ENCODE measurements at places on chromosomes 16 and 17.

DNA sequence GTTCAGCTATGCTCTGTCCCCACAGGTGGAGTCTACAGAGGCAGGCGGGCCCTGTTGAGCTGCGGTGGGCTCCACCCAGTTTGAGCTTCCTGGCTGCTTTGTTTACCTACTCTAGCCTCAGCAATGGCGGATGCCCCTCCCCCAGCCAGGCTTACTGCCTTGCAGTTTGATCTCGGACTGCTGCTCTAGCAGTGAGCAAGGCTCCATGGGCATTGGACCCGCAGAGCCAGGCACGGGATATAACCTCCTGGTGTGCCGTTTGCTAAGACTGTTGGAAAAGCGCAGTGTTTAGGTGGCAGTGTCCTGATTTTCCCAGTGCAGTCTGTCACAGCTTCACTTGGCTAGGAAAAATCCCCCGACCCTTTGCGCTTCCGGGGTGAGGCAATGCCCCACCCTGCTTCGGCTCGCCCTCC lies 89.1 kb downstream of the BCAS3 start:
- DNase-seq, result no peak

- DNase-seq, result no peak
These were observed 6.8 kb upstream of the TMEM100 start for GRCh38 chr17:55729484-55729883.

- no peak for DNase-seq
These were observed 968 bp downstream of the RIPOR1 start for GRCh38 chr16:67529582-67530012.

- no peak for DNase-seq
These were observed 47.3 kb upstream of the IL34 start for GRCh38 chr16:70598937-70599503.

GRCh38 chr16:57867000-57867561 lies 64.8 kb upstream of the KIFC3 start:
- no peak for DNase-seq

- DNase-seq, result no peak
These were observed 268.0 kb upstream of the IRX3 start for GRCh38 chr16:54554581-54554980.

GRCh38 chr16:86886651-86887050 lies 308.3 kb downstream of the FOXL1 start:
- DNase-seq, result no peak

DNA sequence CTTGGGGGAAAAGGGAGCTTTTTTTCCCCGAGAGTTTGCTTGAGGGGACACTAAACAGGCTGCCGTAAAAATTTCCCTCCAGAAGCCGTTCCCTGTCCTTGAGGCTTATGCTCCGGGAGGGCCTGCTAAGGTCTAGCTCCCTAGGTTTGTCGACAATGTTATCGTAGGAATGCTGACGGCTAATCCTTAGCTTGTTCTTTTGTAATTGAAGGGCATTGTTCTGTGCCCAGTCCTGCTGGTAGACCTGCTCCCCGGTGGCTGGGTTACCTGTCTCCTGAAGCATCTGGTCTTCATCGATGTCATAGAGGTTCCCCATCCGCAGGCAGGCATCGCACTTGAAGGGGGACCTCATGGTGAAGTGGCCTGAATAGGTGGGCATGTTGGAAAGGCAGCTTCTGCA lies 418.7 kb downstream of the GRIN2A start:
- DNase-seq, result no peak

GRCh38 chr16:9165681-9166080 lies 74.2 kb downstream of the HAPSTR1 start:
- no peak for DNase-seq

GRCh38 chr16:2235234-2235651 lies 1.0 kb upstream of the DNASE1L2 start:
- no peak for DNase-seq

GRCh38 chr16:67149276-67150046 lies 1.3 kb downstream of the B3GNT9 start:
- DNase-seq, result no peak

GRCh38 chr16:81612351-81613163 lies 166.5 kb upstream of the PLCG2 start:
- DNase-seq, result no peak

GRCh38 chr16:30946671-30947540 lies 2.0 kb upstream of the ORAI3 start:
- DNase-seq, result no peak
